Stomach (tissue), 19 donors: ENCODE measurements at places on chromosomes 2 and 18.

DNA sequence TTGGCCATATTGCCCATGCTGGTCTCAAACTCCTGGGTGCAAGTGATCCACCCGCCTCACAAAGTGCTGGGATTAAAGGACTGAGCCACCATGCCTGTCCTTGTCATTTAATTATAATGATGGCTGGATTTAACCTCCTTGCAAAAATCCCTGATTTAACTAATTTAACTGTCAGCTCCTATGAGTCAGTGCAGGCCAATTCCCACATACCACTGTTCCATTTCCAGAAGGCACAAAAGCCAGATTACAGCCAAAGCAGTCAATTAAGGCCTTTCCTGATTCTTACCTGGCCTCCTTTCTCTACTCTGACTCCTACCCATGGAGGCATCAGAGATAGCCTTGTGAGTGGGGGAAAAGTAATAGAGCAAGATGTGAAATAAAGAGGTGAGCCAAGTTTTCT is 12.3 kb upstream of the SLC35F5 start:
- DNase-seq: no peak

GRCh38 chr18:52403291-52404021 is 63.5 kb downstream of the DCC start:
- no peak for DNase-seq

DNA sequence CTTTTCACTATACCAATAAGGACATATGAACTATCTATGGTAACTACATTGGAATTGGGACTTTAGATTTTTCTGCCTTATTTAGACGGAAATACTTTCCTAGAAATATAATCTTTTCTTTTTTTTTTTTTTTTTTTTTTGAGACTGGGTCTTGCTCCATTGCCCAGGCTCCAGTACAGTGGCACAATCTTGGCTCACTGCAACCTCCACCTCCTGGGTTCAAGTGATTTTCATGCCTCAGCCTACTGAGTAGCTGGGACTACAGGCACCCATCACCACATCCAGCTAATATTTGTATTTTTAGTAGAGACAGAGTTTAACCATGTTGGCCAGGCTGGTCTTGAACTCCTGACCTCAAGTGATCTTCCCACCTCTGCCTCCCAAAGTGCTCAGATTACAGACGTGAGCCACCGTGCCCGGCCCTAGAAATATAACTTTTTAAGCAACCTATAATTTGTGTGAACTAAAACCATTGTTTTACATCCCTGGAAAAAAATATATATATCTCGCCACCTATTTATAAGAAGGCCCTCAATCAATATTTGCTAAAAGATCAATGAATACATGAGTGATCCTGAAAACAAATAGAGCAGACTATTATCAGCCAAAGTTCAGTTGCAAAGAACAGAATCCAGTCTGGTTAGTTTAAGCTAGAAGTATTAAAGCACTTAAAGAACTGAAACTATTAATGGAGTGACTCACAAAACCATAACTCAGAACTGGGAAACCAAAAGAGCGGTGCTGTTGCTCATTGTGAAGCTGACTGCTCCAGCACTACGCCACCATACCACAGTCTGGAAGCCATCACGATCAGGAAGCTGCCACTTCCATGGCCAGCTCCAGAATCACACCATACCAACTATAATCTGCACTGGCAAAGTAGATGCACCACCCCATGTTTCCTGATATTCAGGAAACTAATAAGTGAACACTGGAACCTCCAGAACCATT is 8.4 kb upstream of the HNRNPLL start:
- DNase-seq: peak; percentile 52

- no peak for DNase-seq
These were observed 24.4 kb downstream of the LANCL1 start for GRCh38 chr2:210452194-210452593.

GRCh38 chr2:223283771-223284170 is 231.8 kb downstream of the KCNE4 start:
- no peak for DNase-seq

DNA sequence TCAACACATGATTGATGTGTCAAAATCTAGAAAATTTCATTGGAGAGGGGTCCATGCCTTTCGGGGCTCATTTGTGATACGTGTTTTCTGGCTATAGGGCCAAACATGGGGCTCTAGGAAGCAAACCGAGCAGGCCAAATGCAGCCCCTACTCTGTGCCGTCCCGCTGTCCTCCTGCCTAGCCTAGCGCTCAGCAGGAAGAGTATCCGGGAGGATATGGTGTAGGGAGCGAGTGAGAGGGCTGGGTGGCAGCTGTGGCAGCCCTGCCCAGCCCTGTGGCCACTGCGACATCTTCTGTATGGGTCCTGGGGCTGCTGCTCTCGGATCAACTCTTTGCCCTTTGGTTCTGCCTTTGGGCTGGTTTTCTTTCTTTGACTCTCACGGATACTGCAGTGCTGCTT is 120.1 kb upstream of the MAP3K20 start:
- DNase-seq: no peak

GRCh38 chr2:72695676-72696075 is 130.2 kb downstream of the EXOC6B start:
- DNase-seq: no peak

DNA sequence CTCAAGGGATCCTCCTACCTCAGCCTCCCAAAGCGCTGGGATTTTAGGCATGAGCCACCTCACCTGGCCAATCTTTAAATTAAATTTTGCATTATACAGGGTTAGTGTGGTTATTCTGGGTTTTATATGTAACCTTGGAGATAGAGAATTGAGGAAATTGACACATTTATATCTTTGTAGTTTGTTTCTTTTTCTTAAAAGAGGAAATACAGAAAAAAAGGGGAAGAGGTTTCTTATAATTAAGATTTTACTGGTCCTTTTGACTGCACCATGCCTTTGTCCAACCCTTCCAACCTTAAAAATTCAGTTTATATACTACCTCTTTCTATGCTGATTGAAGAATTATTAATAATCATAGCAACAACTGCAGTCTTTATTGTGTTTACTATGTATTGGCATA is 210.1 kb upstream of the STON1 start:
- no peak for DNase-seq

GRCh38 chr2:223235986-223236385 is 184.0 kb downstream of the KCNE4 start:
- DNase-seq: no peak

DNA sequence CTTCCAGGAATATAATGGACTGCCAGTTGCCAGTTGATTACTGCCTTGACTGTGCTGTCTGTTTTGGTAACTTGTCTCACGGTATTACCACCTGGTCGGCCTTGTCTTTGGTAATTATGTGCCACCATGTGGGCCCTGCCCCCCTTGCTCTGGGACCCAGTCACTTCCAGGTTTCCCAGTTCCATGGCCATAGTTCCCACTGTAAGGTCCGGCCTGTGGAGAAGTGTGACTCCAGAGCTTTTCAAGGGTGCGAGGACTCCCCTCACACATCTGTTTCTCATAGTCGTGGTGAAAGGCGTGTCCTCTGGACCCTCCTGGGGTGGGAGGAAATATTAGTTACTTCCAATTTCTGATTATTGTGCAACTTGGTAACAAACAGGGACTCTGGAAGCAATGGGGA is 150.5 kb downstream of the SEPTIN10 start:
- no peak for DNase-seq

- no peak for DNase-seq
These were observed 166.3 kb upstream of the SKOR2 start for GRCh38 chr18:47417807-47418206.

GRCh38 chr2:73243884-73244570 is 9.9 kb downstream of the CCT7 start:
- no peak for DNase-seq

- no peak for DNase-seq
These were observed 44.7 kb downstream of the TRPM8 start for GRCh38 chr2:233961905-233962304.

GRCh38 chr18:32057624-32058165 is 34.0 kb upstream of the RNF138 start:
- DNase-seq: no peak

- no peak for DNase-seq
These were observed 85.5 kb downstream of the ORC4 start for GRCh38 chr2:147934881-147935620.

- no peak for DNase-seq
These were observed 277.1 kb downstream of the SOX11 start for GRCh38 chr2:5969303-5969702.

DNA sequence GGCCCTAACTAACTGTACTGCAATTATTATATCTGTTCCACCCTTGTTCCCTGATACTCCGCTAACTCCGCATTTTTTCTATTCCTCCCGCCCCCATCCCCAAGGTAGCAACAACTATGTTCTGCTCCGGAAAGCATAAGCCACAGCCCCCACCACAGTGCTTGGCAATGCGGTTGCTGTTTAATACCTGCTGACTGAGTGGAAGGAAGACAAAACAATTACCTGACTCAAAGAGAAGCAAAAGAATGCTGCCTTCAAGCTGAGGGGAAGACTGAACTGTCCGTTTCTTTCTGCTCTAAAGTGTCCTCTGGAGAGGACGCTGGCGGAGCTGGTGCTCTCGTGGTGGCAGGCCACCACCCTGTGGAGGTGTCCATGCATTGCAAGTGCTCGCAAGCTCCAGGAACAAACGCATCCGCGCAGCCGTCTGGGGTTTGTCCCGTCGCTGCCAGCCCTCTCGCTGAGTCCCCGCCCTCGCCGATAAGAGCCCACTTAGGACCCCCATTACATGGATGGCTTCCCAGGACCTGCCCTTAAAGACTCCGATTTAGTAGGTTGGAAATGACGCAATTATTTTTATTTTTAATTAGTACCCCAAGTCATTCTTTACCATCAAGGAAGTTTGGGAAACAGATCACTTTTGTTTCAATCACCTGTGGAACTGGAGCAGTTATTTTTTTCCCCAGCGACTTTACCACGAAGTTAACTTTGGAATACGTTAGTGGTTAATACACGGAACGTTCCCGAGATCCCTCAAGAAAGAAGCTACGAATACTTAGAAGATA is 1.6 kb upstream of the MYL12A start:
- DNase-seq: peak; percentile 91

- peak; percentile 50 for DNase-seq
These were observed 125.5 kb downstream of the ANKRD44 start for GRCh38 chr2:197184959-197185586.

DNA sequence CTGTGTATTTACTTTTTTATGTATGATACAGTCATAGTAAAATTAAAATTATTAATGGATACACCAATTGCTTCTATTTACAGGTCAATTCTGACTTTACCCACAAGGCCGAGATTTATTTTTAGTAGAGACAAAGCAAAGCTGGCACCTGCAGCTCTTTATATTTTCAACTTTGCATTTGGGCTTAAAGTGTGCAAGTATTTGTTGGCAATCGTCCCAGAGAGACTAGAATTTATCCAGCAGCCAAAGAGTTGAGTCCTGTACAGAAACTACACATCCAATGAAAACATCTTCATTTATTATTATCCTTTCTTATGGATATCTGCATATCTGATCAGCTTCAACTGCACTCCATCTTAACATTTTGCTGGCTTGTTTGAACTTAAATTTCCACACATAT is 485.6 kb downstream of the SOX11 start:
- DNase-seq: no peak

DNA sequence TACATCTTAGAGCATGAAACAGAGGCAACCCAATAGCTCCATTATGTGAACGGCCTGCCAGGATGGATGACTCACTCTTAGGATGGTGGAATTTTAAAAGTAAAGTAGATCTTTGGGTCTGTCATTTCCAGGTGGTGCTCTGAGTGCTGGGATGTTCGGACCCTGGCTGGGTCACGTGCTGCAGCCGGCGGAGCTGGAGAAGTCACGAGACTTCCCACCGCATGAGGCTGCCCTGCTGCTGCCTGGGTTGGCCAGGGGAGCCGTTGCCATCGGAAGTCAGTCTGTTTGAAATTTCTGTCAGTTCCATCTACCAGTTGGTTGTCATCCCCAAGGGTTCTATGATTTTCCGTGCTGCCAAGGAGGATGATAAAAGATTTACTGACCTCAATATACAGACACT is 93.3 kb upstream of the ALKAL2 start:
- no peak for DNase-seq

- no peak for DNase-seq
These were observed 27.6 kb upstream of the SSB start for GRCh38 chr2:169771021-169771420.

DNA sequence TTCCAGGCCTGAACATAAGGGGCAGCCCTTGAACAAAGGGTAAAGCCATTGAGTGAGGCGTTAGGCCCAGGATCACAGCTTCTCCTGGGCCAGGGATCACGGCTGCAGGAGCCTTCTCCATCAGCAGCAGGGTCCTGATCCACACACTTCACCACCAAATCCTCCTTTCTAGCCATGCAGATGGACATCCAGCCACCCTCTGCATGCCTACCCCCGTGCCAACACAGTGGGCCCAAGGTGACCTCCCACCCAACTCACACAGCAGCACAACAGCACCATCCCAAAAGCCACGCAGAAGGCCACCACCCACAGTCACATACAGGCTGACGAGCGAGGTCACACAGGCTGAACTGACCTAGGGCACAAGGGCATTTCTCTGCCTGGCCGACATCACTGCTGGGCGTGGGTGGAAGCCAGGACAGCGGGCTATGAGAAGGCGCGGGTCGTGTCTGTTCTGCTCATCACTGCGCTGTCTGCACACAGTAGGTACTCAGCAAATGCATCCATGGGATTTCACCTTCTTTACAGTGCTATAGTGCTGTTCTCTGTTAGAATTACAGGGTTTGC is 31.2 kb downstream of the TFCP2L1 start:
- DNase-seq: no peak
